ENCODE measurements at places on chromosomes 4 and X.

- no peak for DNase-seq
Observed at GRCh38 chr4:25485104-25485503, 108.0 kb downstream of the ANAPC4 start.

- DNase-seq, result no peak
Observed at GRCh38 chr4:119233750-119234149, 21.2 kb downstream of the USP53 start.

- no peak for DNase-seq
Observed at GRCh38 chrX:103780336-103781061, 3.9 kb downstream of the PLP1 start.

DNA sequence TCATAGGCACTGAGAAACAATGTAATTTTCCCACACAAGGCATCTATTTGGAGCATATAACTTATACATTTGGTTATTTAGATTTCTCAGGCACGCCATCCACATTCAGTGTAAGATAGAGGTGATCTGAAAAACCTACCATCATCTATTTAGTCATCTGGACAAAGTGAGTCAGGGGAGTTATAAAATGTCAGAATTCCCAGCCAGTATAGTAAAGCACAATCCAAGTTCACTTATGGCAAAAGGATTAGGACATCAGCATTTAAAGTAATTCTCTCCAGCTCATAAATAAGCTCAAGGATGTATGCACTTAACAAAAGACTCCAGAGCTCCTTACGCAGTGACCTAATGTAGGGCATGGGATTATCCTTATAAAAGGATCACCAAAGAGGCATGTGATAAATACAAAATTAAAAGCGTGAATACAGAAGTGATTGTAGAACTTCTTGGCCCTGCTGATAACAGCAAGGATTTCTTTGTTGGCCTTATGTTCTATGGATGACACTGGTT lies 65.3 kb upstream of the DCLK2 start:
- DNase-seq, result no peak

- DNase-seq, result no peak
Observed at GRCh38 chrX:45669715-45670340, 469.2 kb upstream of the DIPK2B start.

- DNase-seq, result no peak
Observed at GRCh38 chr4:99894998-99895397, 771 bp upstream of the LAMTOR3 start.

DNA sequence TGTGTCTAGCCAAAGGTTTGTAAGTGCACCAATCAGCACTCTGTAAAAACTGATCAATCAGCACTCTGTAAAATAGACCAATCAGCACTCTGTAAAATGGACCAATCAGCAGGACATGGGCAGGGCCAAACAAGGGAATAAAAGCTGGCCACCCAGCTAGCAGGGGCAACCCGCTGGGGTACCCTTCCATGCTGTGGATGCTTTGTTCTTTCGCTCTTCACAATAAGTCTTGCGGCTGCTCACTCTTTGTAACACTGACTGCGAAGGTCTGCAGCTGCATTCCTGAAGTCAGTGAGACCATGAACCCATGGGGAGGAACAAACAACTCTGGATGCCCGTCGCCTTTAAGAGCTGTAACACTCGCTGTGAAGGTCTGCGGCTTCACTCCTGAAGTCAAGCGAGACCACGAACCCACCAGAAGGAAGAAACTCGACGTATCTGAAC lies 14.3 kb downstream of the HNRNPDL start:
- DNase-seq, result no peak

- DNase-seq, result no peak
Observed at GRCh38 chr4:995311-996026, 2.3 kb upstream of the SLC26A1 start.

GRCh38 chr4:182235021-182235795 lies 8.0 kb upstream of the TENM3 start:
- DNase-seq, result no peak

- no peak for DNase-seq
Observed at GRCh38 chrX:154409222-154409871, at the start of gene DNASE1L1. Gene DNASE1L1, minus strand, starts transcription at chrX:154409254. Its CDS starts 3,686 bp downstream, at chrX:154405568.

GRCh38 chr4:28730304-28730703 lies 1869.7 kb downstream of the STIM2 start:
- no peak for DNase-seq

GRCh38 chr4:32519060-32519459 lies 1798.9 kb downstream of the PCDH7 start:
- no peak for DNase-seq

- DNase-seq, result no peak
Observed at GRCh38 chrX:8728932-8729535, 2.9 kb downstream of the ANOS1 start.

DNA sequence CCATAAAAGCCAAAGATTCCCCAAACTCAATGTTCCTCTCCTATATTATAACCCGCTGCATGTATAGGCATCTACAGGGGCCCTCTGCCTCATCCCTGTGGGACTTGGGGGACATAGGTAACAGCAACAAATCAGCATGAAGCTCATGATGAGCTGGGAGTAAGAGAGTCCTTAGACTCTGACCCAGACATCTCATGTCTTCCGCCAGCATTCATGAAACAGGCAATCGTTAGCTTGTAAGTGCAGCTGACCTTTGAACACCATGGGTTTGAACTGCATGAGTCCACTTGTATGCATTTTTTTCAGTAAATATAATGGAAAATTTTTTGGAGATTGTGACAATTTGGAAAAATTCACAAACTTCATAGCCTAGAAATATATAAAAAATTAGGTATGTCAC lies 10.4 kb upstream of the SCOC start:
- no peak for DNase-seq

DNA sequence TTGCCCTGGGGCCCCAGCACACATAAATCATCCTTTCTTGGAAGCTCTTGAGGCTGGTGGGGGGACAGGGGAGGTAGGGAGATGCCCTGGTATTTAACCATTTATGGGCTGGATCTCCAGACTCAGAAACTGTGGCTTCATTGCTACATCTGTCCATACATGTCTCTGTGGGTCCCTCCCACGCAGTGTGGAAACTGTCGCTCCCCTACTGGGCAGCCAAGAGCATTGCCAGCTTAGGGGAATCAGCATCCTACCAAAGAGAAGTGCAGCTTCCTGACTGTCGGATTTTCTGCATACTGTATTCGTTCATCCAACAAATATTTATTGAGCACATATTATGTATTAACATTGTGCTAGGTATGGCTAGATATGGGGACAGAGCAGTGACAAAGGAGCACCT lies 3.7 kb downstream of the GRIPAP1 start:
- no peak for DNase-seq

DNA sequence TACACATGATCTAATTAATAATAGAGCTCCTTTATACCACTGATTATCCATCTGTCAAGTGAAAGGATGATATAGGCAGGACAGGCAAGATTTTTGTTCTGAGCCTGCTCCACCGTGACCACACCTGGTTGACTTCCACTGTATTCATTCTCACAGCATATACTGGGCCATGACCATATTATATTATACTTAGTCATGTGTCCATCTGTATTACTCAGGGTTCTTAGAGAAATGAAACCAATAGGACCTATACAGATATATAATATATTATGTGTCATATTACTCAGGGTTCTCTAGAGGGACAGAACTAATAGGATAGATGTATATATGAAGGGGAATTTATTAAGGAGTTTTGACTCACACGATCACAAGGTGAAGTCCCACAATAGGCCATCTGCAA lies 675.1 kb downstream of the GRXCR1 start:
- DNase-seq, result no peak

GRCh38 chrX:45172890-45173289 lies 27.8 kb downstream of the DIPK2B start:
- DNase-seq, result no peak

DNA sequence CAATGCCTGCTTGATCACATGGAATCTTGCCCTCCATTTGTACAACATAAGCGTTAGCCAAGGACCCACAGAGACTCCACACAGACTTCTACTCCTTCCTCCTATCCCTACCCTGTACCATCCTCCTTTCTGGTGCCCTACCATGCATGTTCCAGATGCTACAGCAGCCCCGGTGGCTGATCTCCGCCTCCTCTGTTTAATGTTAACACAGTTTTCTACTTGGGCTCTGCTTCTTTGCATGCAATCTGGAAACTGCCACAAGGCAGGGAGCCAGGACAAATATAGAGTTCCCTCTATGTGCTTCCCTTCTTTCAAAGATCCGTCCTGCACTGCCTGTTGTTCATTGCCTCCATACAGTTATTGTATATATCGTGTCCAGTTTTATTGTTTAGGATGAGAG lies 368.6 kb upstream of the TENM3 start:
- no peak for DNase-seq

- DNase-seq, result no peak
Observed at GRCh38 chr4:98517218-98518021, 141.0 kb downstream of the TSPAN5 start.

DNA sequence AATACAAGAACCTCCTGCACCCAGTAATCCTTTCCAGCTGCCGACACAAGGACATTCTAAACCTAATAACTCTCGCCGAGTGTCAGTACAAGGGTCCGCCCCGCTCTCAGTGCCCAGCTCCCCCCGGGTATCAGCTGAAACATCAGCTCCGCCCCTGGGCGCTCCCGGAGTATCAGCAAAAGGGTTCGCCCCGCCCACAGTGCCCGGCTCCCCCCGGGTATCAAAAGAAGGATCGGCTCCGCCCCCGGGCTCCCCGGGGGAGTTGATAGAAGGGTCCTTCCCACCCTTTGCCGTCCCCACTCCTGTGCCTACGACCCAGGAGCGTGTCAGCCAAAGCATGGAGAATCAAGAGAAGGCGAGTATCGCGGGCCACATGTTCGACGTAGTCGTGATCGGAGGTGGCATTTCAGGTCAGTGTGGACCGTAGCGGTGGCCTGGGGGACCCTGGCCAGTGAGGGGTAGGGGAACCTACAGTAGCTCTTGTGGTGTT lies at the start of gene MAOA:
Gene MAOA, plus strand, starts transcription at position 295 of the 490 bp plus-strand sequence. Its CDS starts 43 bp downstream, at position 338.
- DNase-seq, result no peak
